Osteoblast (primary cell): ENCODE measurements at places on chromosomes 3 and 15. TPM values are rescaled to one million over a fixed set of nuclear protein-coding genes. Genes with fewer than 3 reads are reported as not detected.

Gene RYR3
- total RNA-seq = not detected in 2 replicates

Gene KLHL6
- total RNA-seq = under 0.01 TPM in 1 of 2 replicates, not detected in the other

Gene ZDHHC23
- total RNA-seq = 0.88 and 1.1 TPM in 2 replicates

Gene NRG4
- not detected in 2 replicates for total RNA-seq

Gene TGM4
- not detected in 2 replicates for total RNA-seq

Gene TNFAIP8L3
- total RNA-seq = 8.3 and 11.2 TPM in 2 replicates

Gene PHC3
- total RNA-seq = 36.9 and 47.1 TPM in 2 replicates

Gene CSTA
- 18.1 and 18.3 TPM in 2 replicates for total RNA-seq

Gene PYGO1
- total RNA-seq = 15.6 and 18.0 TPM in 2 replicates

- H3K4me3 ChIP-seq = no peak overlapping the region
- no peaks in the 10 kb centered on the region for H3K4me1 ChIP-seq
- DNase-seq = no peak
- no peaks in the 10 kb centered on the region for H3K36me3 ChIP-seq
- H3K27me3 ChIP-seq = no peaks in the 10 kb centered on the region
Observed at GRCh38 chr3:154398084-154398967, 31.7 kb downstream of the GPR149 start.

DNA sequence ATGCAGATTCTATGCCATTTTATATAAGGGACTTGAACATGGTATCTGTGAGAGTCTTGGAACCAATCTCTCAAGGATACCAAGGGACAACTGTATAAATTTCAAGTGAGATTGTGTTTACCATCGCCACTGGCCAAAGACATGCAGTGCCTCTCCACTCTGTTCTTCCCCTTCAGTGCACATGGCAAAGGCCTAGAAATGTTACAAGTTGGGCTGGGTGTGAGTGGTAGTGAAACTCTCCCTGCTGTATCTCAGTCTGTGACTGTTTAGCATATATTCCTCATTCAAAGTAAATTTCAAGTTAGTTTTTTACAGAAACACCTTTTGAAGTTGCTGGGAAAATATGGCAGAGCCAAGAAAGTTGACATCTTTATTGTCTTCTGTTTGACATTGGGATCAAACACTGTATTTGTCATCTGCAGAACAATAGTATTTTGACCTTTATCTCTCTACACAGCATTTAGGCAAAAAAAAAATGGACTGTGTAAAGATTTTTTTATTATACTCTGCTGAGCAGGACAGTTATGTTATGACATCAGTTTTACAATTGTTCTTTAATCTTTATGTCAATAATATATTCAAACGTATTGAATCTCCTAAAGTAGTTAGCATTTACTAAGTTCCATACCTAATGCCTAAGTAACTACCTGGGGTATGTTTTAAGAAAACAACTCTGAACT is 101.4 kb downstream of the CCNL1 start:
- H3K36me3 ChIP-seq = no peaks in the 10 kb centered on the region
- H3K27me3 ChIP-seq = no peaks in the 10 kb centered on the region
- no peak overlapping the region for H3K27ac ChIP-seq

DNA sequence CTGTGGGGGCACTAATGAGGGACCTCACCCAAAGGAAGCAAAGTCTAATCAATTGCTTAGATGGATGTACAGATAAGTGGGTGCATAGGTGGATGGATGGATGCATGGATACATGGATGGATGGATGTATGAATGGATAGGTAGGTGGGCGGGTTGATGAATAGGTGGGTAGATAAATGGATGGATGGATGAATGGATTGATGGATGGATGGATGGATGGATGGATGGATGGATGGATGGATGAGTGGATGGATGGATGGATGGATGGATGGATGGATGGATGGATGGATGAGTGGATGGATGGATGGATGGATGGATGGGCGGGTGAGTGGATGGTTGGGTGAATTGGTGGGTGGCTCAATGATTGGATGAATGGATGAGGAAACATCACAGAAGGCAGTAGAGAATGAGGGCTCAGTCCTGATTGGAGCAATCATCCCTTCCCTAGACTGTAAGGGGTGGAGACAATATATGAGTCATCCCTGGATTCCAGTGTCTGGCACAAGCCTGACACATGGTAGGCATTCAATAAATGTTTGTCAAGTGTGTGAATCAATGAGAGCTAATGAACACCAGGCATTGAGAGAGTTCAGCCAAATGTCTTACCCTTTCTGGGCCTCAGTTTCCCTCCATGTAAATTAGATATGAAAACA is 40.4 kb upstream of the PXYLP1 start:
- H3K27me3 ChIP-seq = peaks cover 22% of the 10 kb centered on the region
- no peak overlapping the region for H3K4me3 ChIP-seq
- peaks cover 7% of the 10 kb centered on the region for H3K4me1 ChIP-seq
- no peak for DNase-seq
- H3K27ac ChIP-seq = no peak overlapping the region

DNA sequence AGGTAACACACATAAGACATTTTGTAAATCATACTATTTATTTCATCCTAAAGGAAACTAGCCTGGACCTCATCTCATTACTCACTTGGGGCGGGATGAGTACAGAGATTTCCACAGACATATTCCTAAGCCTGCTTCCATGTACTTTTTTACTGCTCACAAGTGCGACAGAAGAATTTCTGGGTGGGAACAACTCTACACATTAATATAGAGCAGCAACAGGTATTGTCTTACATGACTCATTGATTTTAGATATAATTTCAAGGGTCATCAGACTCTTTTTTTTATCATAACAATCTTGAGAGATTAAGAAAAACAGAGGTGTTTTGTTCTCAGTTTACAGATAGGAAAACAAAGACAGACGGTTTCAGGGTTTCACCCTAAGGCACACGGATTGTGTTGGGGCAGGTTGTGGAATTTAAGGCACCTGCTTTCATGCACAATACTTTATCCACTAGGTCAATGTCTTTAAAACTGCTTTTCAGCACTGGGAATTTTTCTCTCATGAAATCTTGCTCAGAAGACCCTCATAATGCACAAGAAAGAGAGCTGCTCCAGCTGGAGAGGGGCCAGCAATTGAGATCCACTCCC is 186.7 kb upstream of the CDIN1 start:
- H3K4me1 ChIP-seq = no peaks in the 10 kb centered on the region
- H3K27me3 ChIP-seq = no peaks in the 10 kb centered on the region
- no peak for DNase-seq
- no peak overlapping the region for H3K27ac ChIP-seq
- no peaks in the 10 kb centered on the region for H3K36me3 ChIP-seq

GRCh38 chr3:50616003-50616769 is 765 bp upstream of the MAPKAPK3 start:
- H3K27ac ChIP-seq = peak overlapping the region; percentile 42
- DNase-seq = peak; percentile 97
- H3K4me1 ChIP-seq = peaks cover 34% of the 10 kb centered on the region

GRCh38 chr3:46649436-46649835 is 37.1 kb downstream of the FAM240A start:
- no peak overlapping the region for H3K4me3 ChIP-seq
- H3K4me1 ChIP-seq = no peaks in the 10 kb centered on the region
- DNase-seq = no peak
- no peaks in the 10 kb centered on the region for H3K36me3 ChIP-seq
- H3K27me3 ChIP-seq = no peaks in the 10 kb centered on the region
- no peak overlapping the region for H3K27ac ChIP-seq

DNA sequence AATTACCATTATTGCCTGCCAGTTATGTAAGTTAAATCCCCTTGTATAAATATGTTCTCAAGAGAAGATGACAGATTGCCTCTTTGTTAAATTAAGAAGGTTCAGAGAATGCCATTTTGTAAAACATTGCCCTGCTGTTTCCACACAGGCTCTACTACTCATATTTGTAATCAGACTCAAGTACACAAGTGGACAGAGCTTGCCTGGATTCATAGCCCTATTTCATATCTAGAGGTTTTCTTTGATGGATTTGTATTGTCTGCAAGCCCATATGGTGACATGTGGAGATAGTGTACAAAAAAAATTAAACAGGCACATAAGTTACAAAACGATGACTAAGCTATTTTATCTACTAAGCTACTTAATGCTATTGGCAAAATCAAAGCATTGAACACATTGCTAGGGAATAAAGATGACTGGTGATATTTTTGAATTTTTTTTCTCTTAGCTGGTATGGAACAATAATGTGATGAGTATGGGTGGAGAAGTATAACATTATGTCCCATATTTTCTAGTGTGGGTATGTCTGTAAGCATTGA is 1286.6 kb upstream of the ALCAM start:
- H3K27ac ChIP-seq = no peak overlapping the region
- no peaks in the 10 kb centered on the region for H3K27me3 ChIP-seq
- H3K4me1 ChIP-seq = no peaks in the 10 kb centered on the region
- H3K4me3 ChIP-seq = no peak overlapping the region
- peak; percentile 21 for DNase-seq
- H3K36me3 ChIP-seq = no peaks in the 10 kb centered on the region

GRCh38 chr3:15148614-15149013 is 49.7 kb upstream of the RBSN start:
- no peaks in the 10 kb centered on the region for H3K36me3 ChIP-seq
- H3K4me1 ChIP-seq = no peaks in the 10 kb centered on the region
- H3K27me3 ChIP-seq = peaks cover 32% of the 10 kb centered on the region
- no peak overlapping the region for H3K4me3 ChIP-seq
- no peak overlapping the region for H3K27ac ChIP-seq
- DNase-seq = no peak

GRCh38 chr3:139540651-139541531 is 1.3 kb upstream of the RBP1 start:
- peaks cover 4% of the 10 kb centered on the region for H3K27me3 ChIP-seq
- no peak overlapping the region for H3K27ac ChIP-seq
- H3K36me3 ChIP-seq = no peaks in the 10 kb centered on the region
- H3K4me1 ChIP-seq = no peaks in the 10 kb centered on the region
- DNase-seq = no peak

- H3K27me3 ChIP-seq = peaks cover 44% of the 10 kb centered on the region
- no peaks in the 10 kb centered on the region for H3K4me1 ChIP-seq
- H3K36me3 ChIP-seq = no peaks in the 10 kb centered on the region
- DNase-seq = no peak
Observed at GRCh38 chr15:72676838-72677237, 9.1 kb downstream of the HIGD2B start.

DNA sequence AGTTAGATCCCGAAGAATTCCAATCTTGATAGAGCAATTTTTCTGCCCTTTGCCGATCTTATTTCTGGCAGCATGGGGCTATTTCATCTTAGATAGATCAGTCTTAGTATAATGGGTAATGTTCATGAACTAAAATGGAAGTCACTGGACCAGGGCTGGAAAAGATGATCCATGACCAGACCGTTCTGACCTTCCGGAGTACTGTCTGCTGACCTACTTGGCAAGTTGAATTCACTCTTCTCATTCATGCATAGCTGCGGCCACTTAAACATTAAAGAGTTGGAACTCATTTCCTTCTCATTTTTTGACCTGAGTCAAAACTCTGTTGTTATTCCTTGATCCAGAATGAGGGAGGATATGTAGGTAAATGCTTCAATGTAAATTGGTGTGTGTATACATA is 32.5 kb downstream of the GMNC start:
- no peak overlapping the region for H3K27ac ChIP-seq
- H3K4me1 ChIP-seq = no peaks in the 10 kb centered on the region
- H3K27me3 ChIP-seq = no peaks in the 10 kb centered on the region
- no peak overlapping the region for H3K4me3 ChIP-seq
- DNase-seq = no peak
- no peaks in the 10 kb centered on the region for H3K36me3 ChIP-seq

- H3K27ac ChIP-seq = no peak overlapping the region
- no peak for DNase-seq
- peaks cover 49% of the 10 kb centered on the region for H3K36me3 ChIP-seq
- H3K4me3 ChIP-seq = no peak overlapping the region
Observed at GRCh38 chr15:68786753-68787152, 33.9 kb downstream of the ANP32A start.

- peaks cover 7% of the 10 kb centered on the region for H3K4me1 ChIP-seq
- no peak overlapping the region for H3K4me3 ChIP-seq
- no peaks in the 10 kb centered on the region for H3K27me3 ChIP-seq
- no peak overlapping the region for H3K27ac ChIP-seq
- DNase-seq = no peak
Observed at GRCh38 chr3:117748131-117748530, 1038.6 kb downstream of the TUSC7 start.

GRCh38 chr3:149142682-149143081 is 13.2 kb downstream of the HPS3 start:
- H3K36me3 ChIP-seq = peaks cover 30% of the 10 kb centered on the region
- H3K4me1 ChIP-seq = no peaks in the 10 kb centered on the region
- H3K27ac ChIP-seq = no peak overlapping the region
- no peak overlapping the region for H3K4me3 ChIP-seq
- no peaks in the 10 kb centered on the region for H3K27me3 ChIP-seq

- H3K4me3 ChIP-seq = no peak overlapping the region
- no peaks in the 10 kb centered on the region for H3K36me3 ChIP-seq
- H3K27ac ChIP-seq = no peak overlapping the region
Observed at GRCh38 chr15:37015451-37015850, 84.9 kb downstream of the MEIS2 start.

GRCh38 chr3:72614394-72615074 is 233.7 kb downstream of the SHQ1 start:
- H3K36me3 ChIP-seq = no peaks in the 10 kb centered on the region
- H3K4me3 ChIP-seq = no peak overlapping the region
- no peaks in the 10 kb centered on the region for H3K4me1 ChIP-seq
- H3K27me3 ChIP-seq = peaks cover 7% of the 10 kb centered on the region
- DNase-seq = no peak
- no peak overlapping the region for H3K27ac ChIP-seq

- no peak for DNase-seq
- peaks cover 10% of the 10 kb centered on the region for H3K4me1 ChIP-seq
- H3K36me3 ChIP-seq = no peaks in the 10 kb centered on the region
- H3K27me3 ChIP-seq = peaks cover 8% of the 10 kb centered on the region
- no peak overlapping the region for H3K4me3 ChIP-seq
Observed at GRCh38 chr15:70605606-70606410, 157.6 kb downstream of the UACA start.

GRCh38 chr3:171420667-171421066 is 39.5 kb downstream of the TNIK start:
- H3K27me3 ChIP-seq = no peaks in the 10 kb centered on the region
- no peak overlapping the region for H3K4me3 ChIP-seq

GRCh38 chr3:1406250-1406649 is 313.4 kb downstream of the CNTN6 start:
- no peak for DNase-seq
- H3K27ac ChIP-seq = no peak overlapping the region
- H3K27me3 ChIP-seq = no peaks in the 10 kb centered on the region
- H3K4me3 ChIP-seq = no peak overlapping the region
- no peaks in the 10 kb centered on the region for H3K36me3 ChIP-seq

DNA sequence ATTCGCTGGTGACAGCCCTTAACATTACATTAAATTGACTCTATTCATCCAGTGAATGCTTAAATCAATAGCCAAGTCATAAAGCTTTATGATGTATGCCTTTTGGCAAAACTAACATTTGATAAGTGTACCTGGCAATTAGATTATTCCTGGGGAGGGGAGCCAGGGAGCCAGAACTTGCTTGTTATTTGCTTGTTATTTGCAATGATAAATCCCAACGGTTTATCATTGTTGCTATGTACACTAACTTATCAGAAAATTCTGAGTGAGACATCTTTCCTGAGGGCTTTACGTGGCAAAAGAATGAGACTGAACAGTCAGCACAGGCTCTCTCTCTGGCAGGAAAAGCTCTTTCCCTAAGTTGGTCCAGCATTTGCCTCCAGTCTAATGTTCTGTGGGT is 35.8 kb upstream of the FBN1 start:
- no peak for DNase-seq
- peaks cover 37% of the 10 kb centered on the region for H3K4me1 ChIP-seq
- H3K36me3 ChIP-seq = no peaks in the 10 kb centered on the region
- H3K27ac ChIP-seq = peak overlapping the region; percentile 94
- no peaks in the 10 kb centered on the region for H3K27me3 ChIP-seq

- DNase-seq = no peak
- H3K36me3 ChIP-seq = no peaks in the 10 kb centered on the region
- no peak overlapping the region for H3K27ac ChIP-seq
- no peaks in the 10 kb centered on the region for H3K27me3 ChIP-seq
- H3K4me3 ChIP-seq = no peak overlapping the region
- peaks cover 6% of the 10 kb centered on the region for H3K4me1 ChIP-seq
Observed at GRCh38 chr3:146337991-146338390, 87.1 kb upstream of the PLSCR4 start.
